Brain pericyte (primary cell): ENCODE measurements at places on chromosomes 2 and 18.

- DNase-seq: peak; percentile 32
These were observed 90.1 kb downstream of the DOK6 start for GRCh38 chr18:69490813-69491212.

- DNase-seq: no peak
These were observed 22.5 kb upstream of the TRAPPC8 start for GRCh38 chr18:31965316-31965970.

DNA sequence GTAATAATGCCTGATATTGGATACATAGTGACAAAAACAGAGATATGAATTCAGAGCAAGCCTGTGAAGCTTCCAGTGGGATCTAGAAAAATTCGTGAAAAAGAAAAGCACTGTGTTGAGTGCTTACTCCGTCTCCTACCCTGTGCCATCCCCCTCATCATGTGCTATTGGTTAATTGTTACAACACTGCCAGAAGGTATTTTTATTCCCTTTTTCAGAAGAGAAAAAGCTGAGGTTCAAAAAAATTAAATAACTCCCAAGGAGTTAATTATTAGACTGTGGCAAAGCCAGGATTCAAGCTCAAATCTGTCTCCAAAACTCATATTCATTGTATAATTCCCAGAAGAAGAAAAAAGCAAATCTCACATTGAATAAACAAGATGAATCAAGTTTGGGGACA is 735.5 kb upstream of the ACVR2A start:
- no peak for DNase-seq

DNA sequence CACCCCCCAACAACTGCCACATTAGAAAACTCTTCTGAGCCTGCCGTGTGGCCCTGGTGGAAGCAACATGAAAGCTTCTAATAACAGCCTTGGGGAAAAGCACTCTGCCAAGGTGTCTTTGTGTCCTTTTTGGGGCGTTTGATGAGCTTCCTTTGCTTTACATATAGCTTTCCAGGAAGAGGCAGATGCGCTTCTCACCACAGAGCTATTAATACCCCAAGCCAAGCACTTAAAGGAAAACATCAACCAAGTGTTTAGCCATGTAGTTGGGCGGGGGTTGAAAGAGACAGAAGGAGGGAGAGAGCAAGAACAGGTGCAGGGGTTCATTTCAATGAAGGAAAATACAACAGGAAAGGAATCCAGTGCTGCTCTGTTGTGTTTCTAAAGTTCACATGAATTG is 176.1 kb downstream of the VAPA start:
- no peak for DNase-seq

- DNase-seq: no peak
These were observed 331.4 kb upstream of the NETO1 start for GRCh38 chr18:73199151-73199550.

DNA sequence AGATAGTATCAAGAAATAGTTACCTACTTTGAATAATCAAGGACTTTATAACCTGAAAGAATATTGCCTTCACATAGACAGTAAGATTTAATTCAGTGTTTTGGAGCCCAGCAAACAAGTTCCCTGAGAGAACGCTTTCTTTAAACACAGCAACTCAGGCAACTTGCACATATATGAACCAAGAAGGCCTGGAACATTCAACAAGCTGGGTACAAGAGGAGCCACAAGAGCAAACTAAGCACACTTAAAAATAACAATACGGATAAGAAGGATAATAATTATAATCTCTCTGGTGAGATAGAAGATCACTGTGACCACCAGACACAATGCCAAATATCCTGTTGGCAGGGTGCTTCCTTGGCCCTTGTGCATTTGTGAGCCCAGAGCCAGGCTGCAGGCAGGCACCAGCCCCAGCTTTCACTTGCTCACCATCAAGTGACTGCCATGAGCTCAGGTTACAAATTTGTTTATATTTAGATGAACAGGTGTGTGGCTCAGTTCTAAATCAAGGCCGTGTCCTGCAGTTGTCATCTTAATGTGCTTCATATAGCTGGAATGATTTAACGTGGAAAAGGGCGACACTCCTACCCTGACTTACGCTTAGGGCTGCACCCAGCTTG is 446.6 kb downstream of the IRS1 start:
- DNase-seq: no peak

- no peak for DNase-seq
These were observed 46.7 kb downstream of the FANCL start for GRCh38 chr2:58194458-58194857.

DNA sequence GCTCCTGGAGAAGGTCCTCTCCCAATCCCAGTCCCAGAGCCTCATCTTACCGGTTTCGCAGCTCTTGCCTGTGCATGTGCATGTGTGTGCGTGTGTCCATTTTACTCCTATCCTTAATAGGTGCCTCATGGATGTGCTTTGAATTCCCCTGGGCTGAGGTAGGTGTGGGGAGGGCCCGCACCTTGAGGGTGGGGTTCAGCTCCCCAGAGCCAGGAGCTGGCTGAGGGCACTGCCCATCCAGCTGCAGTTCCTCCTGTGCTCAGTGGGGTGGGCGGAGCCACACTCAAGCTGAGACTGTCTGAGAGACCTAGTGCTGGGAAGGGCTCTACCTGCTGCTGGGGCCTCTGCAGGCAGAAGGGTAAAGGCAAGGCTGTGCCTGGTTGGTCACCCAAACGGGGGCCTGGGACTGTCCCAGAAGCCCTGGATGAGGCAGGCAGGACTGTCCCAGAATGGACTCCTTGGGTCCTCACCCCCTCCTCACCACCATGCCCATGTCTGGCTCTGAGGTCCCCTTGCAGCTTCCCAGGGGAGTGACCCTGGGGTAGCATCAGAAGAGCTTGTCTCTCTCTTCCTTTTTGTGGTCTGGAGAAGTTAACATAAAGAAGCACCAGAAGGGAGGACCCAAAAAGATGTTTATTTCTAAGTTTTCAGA is 8.9 kb downstream of the GDF7 start:
- no peak for DNase-seq

DNA sequence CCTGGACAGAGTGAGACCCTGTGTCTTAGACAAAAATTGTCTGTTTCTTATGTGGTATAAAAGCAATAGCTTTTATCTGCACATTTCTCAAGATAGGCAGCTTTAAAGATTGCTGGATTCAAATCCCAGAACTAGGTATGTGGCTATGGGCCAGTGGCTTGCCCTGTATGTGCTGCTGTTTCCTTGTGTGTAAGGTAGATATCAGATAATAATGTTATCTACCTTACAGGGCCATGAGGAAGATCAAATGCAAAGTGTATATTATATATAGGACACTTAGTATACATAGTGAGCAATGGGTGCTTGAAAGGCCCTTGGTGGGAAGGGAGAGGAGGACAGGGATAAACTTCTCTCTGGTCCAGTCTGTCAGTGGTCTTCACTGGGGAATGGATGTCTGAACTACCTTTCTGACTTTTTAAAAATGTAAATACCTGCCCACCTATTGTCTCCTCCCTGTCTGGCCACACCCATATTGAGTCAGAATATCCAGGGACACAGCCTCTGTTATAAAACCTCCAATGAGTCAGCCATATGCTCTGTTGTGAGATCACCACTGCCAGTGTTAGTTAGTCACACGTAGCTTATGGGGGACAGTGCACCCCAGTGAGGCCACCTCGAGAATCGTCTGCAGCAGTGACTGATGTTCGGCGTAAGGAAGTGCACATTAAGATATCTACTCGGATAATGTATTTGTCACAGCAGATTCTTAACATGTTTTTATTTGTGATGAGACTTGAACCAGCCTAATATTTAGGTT is 383.4 kb downstream of the PTPRM start:
- DNase-seq: no peak

- DNase-seq: no peak
These were observed 683.5 kb downstream of the TMEM182 start for GRCh38 chr2:103445347-103445746.

GRCh38 chr18:12934454-12935071 is 13.2 kb upstream of the SEH1L start:
- peak; percentile 51 for DNase-seq

GRCh38 chr2:53036196-53036595 is 731.4 kb upstream of the CHAC2 start:
- no peak for DNase-seq

DNA sequence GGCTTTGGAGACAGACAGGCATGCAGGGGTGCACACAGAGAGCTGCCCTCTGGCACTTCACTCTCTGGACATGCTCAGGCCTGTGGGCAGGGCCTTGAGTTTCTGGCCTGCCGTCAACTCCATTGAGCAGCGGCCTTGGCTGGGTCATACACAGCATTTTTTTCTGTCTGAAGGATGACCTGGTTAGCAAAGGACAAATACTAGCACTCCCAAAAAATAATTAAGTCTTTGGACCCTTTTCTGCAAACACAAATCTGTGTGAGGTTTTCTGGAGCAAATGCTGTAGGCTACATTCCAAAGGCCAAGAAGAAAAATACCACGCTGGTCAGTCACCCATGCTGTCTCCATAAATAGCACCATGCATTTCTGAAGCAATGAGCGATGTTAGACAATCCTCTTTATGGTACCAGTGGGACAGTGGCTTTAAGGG is 124.7 kb upstream of the CTAGE1 start:
- DNase-seq: no peak

DNA sequence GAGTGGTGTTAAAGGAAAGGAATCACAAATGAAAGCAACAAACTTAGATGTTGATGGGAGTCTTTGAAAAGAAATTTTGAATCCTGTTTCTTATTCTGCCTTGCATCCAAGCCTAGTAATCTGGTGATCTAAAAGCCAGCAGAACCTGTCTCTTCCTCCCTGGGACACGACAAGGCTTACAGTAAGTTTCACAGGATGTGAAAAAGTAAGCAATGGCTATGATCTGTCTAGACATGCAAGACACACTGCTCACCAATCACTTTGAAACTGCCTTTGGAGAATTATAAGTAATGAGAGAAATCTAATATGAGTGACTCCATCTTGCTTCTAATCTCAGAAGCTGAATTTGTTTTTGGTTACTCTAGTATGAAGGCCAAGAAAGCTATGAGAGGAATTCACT is 103.7 kb downstream of the KCNH7 start:
- DNase-seq: no peak

DNA sequence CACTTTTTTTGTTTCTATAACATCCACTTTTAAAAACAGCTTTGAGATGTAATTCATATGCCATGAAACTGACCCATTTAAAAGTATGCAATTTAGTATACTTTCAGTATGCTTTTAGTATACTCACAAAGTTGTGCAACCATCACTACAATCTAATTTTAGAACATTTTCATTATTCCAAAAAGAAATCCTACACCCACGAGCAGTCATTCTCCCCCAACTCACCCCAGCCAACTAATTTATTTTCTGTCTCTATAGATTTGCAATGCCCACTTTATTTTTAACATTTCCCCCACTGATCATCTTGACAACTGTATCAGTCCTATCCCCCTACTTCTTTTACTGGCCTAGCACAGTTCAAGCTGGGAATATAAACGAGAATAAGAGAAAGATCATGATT is 39.1 kb downstream of the FAM98A start:
- DNase-seq: no peak

DNA sequence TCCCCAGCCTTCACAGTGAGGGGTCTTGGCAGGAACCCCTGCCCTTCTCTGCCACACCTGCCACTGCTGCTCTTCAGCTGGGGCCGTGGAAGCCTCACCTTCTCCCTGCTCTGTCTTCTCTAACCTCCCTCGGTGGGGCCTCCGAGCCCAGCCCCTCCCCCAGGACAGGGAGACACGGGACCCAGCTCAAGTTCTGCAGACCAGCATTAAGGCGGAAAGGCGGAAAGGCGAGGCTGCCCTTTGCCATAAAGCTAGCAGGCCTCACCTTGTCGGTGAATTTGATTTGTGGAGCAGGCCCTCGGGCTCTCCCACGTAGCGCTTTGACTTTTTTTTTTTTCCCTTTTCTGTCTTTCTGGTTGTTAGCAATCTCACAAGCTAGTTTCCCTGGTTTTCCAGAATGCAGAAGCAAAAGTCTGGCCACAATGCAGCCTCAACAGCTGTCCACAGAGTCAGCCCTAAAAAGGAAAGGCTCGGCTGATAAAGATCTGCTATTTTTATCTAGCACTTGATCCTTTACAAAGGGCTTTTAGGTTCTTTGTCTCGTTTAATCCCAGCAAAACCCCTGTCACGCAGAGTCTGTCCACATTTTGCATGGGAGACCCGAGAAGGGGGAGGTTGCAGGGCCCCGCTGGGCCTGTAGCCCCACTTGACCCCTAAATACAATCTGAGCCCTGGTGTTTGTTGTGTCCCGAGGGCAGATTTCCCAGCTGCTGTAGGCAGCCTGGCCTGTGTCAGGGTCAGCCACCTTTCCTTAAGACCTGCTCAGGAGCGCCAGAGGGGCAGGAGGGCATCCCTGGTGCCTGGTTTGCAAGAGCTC is 6.0 kb downstream of the ITM2C start:
- DNase-seq: no peak

DNA sequence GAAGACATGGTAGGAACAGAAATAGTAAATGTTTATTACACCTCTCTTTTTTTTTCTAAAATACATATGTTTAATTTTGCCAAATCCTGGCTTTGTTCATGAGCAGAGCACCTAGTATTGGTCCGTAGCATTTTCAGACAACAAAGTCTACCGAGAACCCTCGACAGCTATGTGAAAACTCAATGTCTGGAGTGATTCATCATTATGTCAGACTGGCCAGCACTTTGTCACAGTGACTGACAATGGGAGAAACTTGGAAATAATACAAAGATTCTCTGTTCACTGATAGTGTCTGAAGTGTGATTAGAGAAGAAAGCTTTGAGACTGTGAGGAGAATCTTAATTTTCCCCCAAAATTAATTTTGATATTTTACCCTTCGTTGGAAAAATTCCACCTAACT is 143.0 kb downstream of the HNMT start:
- no peak for DNase-seq

- peak; percentile 32 for DNase-seq
These were observed 264.7 kb downstream of the CYP26B1 start for GRCh38 chr2:71882949-71883472.

GRCh38 chr2:103161456-103162289 is 399.8 kb downstream of the TMEM182 start:
- no peak for DNase-seq

- no peak for DNase-seq
These were observed 104.3 kb downstream of the TTC27 start for GRCh38 chr2:32732120-32732519.

- no peak for DNase-seq
These were observed 165.6 kb downstream of the SEPTIN10 start for GRCh38 chr2:109448207-109448606.

- DNase-seq: no peak
These were observed 47.2 kb downstream of the VAPA start for GRCh38 chr18:9961041-9961440.

GRCh38 chr18:12895014-12895413 is 11.0 kb upstream of the PTPN2 start:
- no peak for DNase-seq

DNA sequence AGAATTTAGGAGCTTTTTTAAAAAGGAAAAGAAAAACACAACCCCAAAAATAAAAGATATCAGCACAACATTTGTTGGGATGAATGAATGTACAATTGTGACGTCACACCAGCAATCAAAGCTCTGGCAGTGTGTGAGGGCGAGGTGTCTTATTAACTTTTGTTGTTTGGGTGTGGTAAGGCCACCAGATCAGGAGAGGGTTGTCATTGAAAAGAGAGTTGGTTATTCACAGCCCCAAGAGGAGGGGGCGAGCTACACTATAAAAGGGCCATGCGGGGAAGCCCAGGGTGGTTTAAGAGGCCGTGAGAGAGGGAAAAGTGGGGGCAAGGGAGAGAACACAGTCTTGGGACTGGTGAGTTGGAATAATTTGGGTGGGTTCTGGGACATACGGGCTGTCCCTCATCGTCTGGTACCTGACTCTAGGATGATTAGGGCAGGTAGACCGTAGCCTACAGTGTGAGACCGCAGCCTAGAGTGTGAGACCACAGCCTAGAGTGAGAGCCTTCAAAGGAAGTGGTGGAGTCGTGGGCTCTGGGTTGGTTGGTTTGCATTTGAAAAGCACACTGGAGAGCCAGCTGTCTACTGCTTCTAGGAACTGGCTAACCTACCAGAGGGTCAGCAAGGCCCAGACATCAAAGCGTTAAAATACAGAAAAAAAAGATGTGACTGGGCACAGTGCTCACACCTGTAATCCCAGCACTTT is 128.4 kb downstream of the INO80D start:
- no peak for DNase-seq
